ENCODE measurements at places on chromosomes 7 and 10.

GRCh38 chr7:105132335-105132734, 118.3 kb downstream of the KMT2E start:
- no peak for DNase-seq

DNA sequence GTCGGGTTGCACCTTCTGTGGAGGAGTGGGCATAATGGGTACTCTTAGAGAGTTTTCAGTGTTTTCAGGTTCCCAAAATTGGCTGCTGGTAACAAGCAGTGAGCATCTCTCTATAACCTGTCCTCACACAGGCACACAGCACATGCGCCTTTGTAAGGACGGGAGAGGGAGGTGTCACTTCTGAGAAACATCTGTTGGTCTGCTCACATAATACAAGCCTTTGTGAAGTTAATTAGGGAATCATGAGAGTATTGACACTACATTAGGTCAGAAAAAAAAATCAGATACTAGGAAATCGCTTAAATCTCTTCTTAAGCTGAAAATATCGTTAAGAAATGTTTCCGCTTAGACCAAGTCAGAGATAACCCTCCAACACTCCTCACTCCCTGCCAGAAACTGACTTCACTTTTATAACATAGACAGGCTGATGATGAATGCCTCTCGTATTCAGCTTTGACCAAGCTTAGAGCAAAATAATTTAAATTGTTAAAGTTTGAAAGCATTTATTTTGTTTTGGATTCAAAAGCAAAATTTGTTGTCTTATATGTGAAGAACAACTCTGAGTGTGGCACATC, 769.7 kb downstream of the TNS3 start:
- no peak for DNase-seq

DNA sequence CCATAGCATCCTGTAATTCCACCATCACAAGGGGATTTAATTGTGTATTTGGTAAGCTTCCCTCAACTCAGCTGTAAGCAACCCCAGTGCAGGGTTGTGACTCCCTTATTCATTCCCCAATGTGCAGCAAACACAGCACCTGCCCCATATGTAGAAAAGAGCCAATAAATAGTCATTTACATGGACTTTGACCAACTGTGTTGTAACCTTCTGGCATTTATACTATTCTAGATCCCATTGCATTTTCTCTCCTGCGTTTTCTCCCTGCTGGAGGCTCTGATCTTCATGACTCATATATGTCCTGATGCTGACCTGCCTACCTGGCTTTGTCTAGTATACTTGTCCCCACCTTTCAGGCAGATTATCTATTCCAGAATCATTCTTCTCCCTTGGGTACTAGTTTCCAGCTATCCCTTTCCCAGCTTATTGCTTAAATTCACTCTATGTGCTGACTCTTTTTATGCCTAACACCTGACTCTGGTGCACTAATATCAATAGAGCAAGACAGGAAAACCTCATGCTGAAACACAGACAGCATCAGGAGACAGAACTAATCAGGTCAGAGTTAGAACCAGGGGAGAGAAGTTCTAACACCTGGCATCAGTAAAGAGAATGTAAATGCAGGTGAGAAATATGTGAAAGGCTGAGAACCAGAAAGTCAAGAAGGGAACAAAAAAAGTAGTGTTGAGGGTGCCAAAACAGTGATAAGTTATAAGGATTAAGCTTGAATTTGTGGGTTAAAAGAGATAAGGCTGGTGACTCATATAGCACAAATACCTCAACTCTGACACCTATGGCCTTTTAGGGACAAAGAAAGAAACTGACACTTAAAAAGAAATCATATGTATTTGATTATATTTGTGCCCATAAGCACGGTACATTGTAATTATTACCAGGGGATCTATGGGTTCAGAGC, 402.7 kb downstream of the IPMK start:
- DNase-seq: no peak

DNA sequence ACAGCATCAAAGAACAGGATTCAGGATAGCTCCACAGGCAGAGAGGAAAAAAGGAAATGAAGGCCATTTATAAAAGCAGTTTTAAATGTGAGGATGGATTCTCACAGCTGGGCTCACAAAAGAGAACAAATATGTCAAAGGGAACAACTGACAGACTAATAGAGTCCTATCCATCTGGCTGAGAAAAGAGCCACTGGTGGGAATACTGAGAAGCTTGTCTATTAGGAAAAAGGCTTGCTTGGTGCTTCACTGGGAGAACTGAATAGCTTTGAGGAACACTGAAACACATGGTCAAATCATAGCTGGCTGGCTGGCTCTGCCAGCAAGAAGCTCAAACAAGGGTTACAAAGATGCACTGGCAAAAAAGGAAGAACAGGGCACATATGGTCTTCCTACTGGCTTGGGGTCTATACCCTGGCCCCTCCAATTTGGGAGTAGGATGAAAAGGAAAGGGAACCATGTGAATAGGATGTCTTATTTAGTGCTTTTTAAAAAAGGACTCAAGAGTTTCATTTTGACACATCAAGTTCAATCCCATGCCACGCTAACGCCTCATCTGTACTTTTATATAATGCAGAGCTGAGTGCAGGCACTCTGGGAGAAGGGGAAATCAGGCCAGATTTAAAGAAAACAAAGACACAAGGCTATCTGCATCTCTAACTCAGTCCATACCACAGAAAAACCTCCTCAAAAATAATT, 44.8 kb upstream of the KCNIP2 start:
- DNase-seq: no peak
